ENCODE measurements at places on chromosomes 4 and X.

DNA sequence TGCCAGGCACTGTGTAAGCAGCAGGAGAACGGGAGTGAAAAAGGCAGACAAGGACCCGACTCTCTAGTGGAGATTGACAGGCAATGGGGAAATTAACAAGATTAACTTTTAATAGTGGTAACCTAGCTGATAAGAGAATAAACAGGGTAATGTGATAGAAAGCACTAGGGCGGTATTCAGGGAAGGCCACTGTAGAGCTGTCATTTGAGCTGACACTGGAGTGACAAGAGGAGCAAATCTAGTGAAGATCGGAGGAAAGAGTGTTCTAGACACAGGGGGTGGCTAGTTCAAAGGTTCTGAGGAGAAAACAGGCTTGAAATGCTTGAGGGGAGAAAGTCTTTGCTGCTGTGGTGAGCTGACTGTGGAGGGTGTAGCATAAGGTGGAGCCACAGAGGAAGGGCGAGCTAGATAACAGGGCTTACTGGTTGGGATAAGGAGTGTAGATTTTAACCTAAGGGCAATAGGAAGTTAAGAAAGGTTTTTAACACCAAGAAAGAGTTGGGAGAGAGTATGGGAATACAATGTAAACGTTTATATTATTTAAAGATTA is 122.8 kb downstream of the SLC10A7 start:
- DNase-seq: no peak

DNA sequence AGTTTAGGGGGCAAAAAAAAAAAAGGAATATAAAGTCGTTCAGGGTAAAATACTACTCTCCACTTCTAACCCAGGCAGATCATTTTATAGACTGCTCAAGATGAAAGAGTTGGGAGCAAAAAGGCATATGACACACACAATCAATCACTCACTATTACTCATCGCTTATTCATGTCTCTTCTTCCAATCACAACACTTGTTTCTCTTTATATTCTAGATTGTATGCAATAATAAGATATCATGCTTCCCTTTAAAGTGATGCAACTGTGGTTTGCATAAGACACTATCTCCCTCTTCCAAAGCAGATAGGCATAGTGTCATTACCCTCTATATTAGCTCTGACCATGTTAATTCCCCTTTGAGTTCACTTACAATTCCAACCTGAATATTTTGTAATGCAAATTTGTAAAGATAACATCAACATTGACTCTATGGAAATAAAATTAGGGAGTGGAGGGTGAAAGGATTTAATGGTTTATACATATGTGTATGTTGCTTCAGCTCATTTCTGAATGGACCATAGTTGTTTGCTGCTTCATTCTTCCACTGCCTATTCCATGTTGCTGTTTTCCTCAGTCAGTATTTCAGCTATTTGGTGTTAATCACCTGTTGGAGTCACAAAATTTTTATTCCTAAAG is 154.9 kb upstream of the EPHA5 start:
- DNase-seq: no peak

DNA sequence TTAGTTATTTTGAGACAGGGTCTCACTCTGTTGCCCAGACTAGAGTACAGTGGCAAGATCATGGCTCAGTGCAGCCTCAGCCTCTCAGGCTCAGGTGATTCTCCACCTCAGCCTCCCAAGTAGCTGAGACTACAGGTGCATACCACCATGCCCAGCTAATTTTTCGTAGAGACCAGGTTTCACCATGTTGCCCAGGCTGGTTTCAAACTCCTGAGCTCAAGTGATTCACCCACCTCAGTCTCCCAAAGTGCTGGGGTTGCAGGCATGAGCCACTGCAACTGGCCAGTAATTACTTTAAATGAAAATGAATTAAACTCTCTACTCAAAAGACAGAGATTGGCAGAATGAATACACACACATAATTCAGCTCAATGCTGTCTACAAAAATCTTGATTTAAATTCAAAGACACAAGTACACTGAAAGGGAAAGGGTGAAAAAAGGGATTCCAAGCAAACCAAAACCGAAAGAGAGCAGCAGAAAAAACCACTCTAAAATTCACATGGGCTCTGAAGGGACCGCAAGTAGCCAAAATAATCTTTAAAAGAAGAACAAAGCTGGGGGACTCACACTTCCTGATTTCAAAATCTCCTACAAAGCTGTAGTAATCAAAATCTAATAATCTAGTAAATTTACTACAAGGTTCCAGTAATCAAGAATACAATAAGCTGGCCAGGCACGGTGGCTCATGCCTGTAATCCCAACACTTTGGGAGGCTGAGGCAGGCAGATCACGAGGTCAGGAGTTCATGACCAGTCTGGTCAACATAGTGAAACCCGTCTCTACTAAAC is 11.8 kb upstream of the SPON2 start:
- no peak for DNase-seq

DNA sequence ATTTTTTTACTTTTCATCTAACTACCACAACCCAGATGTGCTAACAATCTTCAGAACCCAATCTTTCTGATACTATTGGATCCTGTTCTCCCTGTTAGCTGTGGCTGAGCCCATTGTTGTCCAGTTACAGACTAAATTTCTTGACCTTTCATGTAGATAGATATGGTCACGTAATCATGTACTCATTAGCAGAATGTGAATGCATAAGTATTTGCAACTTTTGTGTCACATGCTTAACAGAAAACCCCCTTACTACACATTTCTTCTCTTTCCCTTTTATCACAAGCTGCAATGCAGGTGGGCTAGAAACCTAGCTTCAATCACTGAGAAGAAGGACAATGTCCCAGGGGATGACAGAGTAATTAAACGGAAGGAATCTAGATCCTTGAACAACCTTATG is 13.1 kb upstream of the FAM13A start:
- no peak for DNase-seq

GRCh38 chr4:55598641-55599040 is 6.6 kb upstream of the PDCL2 start:
- no peak for DNase-seq

- no peak for DNase-seq
These were observed 40.3 kb upstream of the STIM2 start for GRCh38 chr4:26820346-26820745.

DNA sequence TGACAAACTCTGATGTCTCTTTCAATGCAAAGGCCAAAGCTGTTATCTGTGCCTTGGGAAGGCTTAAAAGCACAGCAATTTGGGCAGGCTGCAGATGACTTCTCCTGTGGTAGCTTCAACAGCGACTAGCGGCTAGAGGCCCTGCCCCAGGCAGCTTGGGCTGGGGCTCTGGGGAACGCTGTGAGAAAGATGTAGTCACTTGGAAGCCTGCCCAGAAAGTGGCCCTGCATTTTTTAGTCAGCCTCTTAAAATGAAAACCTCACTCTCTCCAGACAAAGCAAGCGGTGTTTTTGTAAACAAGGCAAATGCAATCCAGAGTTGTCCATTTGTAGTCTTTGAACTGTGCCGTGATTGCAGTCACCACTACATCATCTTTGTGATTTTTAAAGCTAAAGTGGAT is 27.5 kb downstream of the PCYT1B start:
- peak; percentile 63 for DNase-seq

DNA sequence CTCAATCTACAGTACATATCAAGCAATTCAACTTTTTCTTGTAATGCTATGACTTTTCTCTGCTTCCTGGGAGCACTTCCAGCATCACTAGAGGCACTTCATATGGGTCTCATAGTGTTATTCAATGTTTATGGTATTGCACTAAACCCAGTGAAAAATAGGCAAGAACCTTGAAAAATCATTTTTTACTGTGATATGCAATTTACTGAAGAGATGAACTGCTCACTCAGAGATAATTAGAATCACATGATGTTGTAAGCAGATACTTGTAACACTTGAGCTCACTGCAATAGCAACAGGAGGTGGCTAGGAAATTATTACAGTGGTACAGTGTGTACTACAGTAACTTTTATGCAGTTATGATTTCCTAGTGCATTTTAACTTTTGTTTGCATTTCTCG is 93.3 kb downstream of the RASGEF1B start:
- DNase-seq: peak; percentile 13

GRCh38 chrX:63250253-63250868 is 100.8 kb downstream of the SPIN4 start:
- DNase-seq: peak; percentile 76

GRCh38 chr4:169175035-169175434 is 95.7 kb downstream of the SH3RF1 start:
- DNase-seq: no peak

- peak; percentile 76 for DNase-seq
These were observed 253.2 kb downstream of the SPRY1 start for GRCh38 chr4:123649645-123650391.

DNA sequence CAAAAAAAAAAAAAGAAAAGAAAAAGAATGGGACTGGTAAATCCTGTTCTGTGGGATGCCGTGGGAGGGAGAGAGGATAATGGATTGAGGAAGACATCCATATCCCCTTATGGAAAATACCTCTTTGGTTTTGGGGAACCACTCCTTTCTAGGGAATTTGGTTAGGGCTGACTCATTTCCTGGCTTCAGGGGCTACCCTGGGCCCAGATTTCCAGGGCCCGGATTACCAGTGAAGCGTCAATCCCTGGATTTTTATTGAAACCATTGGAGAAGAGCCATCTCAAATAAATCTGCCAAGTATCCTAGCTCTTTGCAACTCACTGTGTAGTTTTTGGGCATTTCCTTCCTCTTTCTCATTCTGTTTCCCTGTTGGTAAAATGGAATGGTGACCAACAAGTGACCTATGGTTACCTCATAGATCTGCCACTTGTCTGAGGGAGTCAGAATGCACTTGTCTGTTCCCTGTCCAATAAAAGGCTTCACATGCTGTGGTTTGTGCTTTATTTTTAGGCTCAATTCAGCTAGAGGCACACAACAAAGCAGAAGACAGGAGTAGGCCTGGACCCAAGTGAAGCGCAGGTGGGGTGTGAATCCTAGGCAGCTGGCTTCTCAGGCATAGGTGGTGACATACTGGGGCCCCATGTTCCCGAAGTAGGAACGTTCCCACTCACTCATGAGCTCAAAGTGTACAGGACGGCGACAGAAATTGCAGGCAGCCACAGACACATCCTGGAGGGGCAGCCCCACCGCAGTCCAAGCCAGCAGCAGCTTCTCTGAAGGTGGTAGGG is 8.6 kb downstream of the APEX2 start:
- DNase-seq: peak; percentile 21

DNA sequence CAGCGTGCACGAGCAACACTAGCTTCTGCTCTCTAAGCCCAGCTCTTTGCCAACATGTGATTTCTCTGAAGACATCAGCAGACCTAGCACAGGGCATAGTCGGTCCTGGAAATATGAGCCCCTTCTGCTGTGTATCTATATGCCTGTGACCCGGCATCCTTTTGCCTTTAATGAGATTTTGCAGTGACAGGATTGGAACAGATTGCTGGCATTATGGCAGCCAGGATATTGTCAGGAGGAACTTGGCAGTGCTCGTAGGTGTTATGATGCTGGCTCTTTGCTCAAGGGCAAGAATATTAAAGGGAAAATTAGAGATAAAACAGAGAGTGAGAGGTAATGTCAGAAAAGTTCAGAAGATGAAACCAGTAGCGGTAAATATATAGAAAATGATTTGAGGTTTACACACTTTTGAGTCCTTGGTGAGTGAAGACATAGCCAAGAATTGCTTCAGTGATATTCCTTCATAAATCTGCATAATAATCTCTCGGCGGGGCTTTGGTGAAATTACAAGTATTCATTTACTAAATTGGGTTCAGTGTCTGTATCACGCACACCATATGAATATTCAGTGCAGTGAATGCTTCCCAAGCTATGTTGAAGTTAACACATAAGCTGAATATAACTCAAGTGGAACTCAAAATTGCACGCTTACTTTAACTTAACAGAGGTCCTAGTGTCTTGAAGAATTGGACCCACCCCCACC is 502.1 kb upstream of the NR3C2 start:
- DNase-seq: no peak

GRCh38 chrX:69173906-69174305 is 8.7 kb upstream of the PJA1 start:
- DNase-seq: no peak

GRCh38 chrX:123432361-123433150 is 248.5 kb downstream of the GRIA3 start:
- DNase-seq: peak; percentile 18

GRCh38 chr4:52051615-52052474 is 741 bp downstream of the SPATA18 start:
- peak; percentile 95 for DNase-seq

DNA sequence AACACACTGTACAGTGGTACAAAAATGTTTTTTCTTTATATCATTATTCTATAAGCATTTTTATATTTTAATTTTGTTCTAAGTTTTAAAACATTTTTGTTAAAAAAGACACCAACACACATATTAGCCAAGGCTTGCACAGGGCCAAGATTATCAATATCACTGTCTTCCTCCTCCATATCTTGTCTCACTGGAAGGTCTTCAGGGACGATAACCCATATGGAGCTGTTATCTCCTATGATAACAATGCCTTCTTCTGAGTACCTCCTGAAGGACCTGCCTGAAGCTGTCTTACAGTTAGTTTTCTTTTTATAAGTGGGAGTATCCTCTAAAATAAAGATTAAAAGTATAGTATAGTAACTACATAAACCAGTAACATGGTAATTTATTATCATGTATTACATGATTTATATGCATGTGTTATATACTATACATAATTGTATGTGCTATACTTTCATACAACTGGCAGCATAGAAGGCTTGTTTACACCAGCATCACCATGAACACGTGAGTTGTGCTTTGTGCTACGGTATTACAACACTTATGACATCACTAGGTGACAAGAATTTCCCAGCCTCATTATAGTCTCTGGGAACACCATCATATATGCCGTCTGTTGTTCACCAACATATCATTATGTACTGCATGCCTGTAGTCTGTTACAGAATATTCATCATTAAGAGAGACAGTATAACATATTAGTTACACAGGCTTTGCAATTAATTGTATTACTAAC is 90.7 kb downstream of the WDFY3 start:
- DNase-seq: no peak

DNA sequence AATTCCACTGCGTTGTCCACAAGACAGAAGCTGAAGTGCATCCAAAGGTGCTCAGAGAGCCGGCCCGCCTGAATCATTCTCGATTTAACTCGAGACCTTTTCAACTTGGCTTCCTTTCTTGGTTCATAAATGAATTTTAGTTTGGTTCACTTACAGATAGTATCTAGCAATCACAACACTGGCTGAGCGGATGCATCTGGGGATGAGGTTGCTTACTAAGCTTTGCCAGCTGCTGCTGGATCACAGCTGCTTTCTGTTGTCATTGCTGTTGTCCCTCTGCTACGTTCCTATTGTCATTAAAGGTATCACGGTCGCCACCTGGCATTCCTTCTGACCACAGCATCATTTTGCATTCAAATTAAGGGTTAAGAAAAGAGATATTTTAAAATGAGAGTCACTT is 115.5 kb downstream of the NFKB1 start:
- no peak for DNase-seq
